Gastrocnemius medialis (tissue), 4 donors: ENCODE measurements at places on chromosomes 2 and 18. TPM values are rescaled to one million over a fixed set of nuclear protein-coding genes. Genes with fewer than 3 reads are reported as not detected.

DNA sequence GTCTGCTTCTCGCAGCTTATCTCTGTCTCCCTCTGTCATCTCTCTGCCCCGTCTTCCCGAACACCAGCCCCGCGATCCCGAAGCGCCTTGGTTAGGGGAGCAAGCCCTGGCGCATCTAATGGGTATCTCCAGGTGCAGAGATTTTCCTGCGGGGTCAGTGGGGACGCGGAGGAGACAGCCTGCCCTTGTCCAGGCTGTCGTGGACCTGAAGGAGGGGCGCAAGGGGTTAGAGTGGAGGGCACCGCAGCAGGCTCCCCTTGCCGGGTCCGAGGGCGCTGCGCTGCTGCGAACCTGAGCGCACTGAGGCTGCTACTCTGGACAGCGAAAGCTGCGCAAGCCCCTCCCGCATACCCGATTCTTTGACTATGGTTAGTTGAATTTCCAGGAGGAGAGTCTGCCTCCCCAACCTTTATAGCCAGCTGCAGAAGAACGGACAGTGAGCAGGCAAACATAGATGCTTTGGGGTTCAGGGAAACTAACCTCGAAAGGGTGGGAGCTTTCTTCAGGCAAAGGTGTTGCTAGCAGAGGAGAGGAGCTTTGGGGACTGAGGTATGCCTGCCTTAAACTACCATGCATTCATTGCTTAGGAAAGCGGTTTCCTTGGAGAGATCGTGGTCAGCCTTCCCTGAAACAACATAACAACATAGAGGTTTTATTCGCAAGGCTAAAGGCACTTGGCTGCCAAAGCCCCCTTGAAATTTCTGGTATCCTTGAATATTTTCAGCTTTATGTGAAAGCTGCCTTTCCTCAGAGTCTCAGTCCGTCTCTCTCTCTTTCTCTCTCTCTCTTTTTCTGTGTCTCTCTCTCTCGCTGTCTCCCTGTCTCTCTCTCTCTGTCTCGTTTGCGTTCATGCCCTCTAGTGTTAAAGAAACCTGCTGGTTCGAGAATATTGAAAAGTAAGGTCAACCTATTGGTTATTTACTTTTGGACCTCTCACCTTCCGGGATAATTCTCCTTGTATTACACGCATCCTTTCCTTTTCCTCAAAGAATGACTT, 1.6 kb downstream of the GALNT13 start:
- DNase-seq: no peak

Gene REG1A
- total RNA-seq: not detected

DNA sequence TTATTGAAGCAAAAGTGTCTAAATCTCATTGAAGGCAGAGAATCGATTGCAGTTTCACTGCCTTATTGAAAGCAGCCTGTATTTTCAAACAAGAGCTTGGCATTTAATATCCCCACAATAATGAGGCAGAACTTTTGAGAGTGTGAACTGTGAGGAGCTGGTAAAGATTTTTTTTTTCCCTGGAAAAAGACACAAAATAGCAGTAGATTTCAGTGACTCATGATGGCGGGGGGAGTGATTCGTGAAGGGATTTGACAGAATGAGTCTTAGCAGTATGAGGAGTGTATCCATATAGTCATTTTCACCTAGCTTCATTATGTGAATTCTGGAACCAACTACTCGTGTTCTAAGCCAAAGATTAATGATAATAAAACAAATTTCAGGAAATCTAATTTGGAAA, 242.9 kb downstream of the ARL6IP6 start:
- DNase-seq: no peak

Gene CD302
- 10.3 TPM for total RNA-seq

Gene SERPINB12
- total RNA-seq: not detected

DNA sequence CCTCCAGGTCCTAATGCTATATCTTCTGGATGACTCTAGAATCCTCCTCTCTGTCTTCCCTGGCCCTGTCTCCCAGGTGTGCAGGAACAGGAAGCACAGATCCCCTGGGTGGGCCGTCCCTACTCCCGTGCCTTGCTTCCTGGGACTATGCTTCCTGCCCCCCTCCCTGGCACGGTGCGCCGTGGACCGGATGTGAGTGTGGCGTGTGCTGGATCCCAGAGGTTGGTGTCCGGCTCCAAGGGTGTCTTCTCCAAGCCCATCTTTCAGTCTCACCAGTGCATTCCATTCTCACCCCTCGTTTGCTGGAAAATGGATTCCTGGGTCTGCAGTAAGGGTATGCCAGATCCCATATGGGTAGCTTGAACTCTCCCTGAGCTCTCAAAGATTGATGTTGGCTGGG, 144.4 kb upstream of the TWIST2 start:
- DNase-seq: no peak

- no peak for DNase-seq
Observed at GRCh38 chr18:54521846-54522245, 69.2 kb upstream of the DYNAP start.

- DNase-seq: no peak
Observed at GRCh38 chr18:55934821-55935220, 346.8 kb upstream of the TCF4 start.

GRCh38 chr2:161078211-161078539, 82.1 kb upstream of the TANK start:
- no peak for DNase-seq

Gene POTEJ
- not detected for total RNA-seq

GRCh38 chr2:74146929-74147726, 584 bp downstream of the BOLA3 start:
- DNase-seq: peak; percentile 28

Gene MAP4K3
- total RNA-seq: 30.3 TPM

Gene GPAT2
- total RNA-seq: 8.2 TPM

- DNase-seq: peak; percentile 86
Observed at GRCh38 chr2:111122631-111123421, 2.1 kb downstream of the BCL2L11 start.

- no peak for DNase-seq
Observed at GRCh38 chr18:36031903-36032302, 35.5 kb downstream of the RPRD1A start.

GRCh38 chr2:119225926-119226325, 2.3 kb downstream of the STEAP3 start:
- no peak for DNase-seq

GRCh38 chr2:240926516-240927389, 20.6 kb downstream of the CROCC2 start:
- peak; percentile 14 for DNase-seq

GRCh38 chr2:160498137-160498536, 4.5 kb upstream of the RBMS1 start:
- no peak for DNase-seq

Gene PLB1
- 4.3 TPM for total RNA-seq

Gene SCN9A
- total RNA-seq: 0.40 TPM

DNA sequence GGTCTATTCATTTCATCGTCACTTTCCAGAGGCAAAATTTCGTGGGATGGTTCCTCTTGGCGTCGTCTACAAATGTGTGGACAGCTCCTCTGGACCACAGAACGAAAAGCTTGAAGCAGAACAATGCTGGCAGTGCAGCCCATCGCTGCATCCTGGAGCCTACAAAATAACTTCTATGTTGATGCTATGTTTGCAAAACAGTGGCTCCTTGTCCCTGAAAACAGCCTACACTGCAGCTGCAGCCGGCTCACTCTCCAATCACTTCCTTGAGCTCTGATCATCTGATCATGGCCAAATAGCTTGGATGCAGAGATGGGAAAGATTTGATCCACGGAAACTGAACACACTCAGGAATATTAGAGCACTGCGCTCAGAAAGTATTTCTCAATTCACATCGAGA, 60.0 kb downstream of the DOCK10 start:
- DNase-seq: no peak

Gene POMC
- total RNA-seq: 32.9 TPM

- no peak for DNase-seq
Observed at GRCh38 chr2:212926940-212927339, 224.5 kb downstream of the IKZF2 start.

Gene RNF144A
- 15.0 TPM for total RNA-seq

DNA sequence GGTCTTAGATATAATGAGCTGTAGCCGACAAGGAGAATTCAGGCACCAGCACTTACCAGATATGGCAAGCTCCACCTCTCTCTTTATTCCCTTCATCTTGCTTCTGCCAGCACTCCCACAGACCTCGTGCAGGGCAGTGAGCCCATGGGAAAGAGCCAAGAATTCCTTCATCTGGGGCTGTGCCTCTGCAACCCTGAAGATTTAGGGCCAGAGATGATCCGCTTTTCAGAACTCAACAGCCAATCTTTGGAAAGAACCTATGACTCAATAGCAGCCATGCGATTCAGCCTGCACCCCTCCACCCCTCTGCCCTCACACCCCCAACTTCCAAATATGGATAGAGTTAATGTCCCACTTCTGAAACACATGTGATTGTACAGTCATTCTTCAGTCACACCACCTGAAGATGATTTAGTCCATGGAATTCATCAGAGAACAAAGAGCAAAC, 533.7 kb upstream of the TNP1 start:
- DNase-seq: peak; percentile 40

GRCh38 chr2:28678944-28679343, 72.7 kb upstream of the PPP1CB start:
- DNase-seq: no peak

DNA sequence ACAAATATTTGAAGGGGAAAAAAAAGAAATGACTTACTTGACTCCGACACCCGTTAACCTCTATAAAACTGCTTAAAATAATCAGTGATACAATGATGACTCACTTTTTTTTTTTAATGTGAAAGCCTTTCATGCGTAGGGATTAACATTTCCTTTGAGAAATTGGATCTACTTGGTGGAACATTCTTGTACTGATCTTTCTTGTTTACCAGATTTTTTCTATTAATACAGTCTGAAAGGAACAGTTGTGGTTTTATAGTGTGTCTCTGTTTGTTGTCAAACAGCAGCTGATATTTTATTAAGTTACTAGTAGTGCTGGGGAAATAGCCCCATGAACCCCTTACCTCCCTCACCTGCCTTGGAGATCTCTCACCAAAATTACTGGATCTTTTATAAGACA, 40.2 kb upstream of the NEB start:
- no peak for DNase-seq

GRCh38 chr2:120809151-120809550, 73.5 kb downstream of the GLI2 start:
- DNase-seq: no peak

Gene SERPINB4
- not detected for total RNA-seq

Gene CDK15
- total RNA-seq: not detected

Gene PMAIP1
- total RNA-seq: 0.27 TPM

DNA sequence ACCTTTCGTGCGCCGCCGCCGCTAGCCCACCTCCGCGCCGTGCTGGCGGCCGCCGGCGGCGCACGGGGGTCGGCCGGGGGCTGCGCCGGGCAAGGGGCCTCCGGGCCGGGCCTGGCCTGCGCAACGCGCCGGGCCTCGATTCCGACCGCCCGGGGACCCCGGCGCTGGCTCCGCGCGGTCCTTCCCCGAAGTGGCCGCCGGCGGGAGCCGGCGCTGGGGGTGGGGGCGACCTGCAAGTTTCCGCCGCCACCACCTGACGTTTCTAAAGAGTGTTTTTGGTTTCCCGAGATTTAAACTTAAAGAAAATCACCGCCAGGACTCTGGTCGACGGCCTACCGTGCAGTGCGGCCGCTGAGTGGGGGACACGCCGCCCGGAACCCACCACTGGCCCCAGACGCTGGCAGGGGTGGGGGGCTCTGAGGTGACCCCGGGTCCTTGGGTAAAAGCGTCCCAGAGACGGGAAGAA, 3.8 kb upstream of the GATA6 start:
- DNase-seq: no peak

DNA sequence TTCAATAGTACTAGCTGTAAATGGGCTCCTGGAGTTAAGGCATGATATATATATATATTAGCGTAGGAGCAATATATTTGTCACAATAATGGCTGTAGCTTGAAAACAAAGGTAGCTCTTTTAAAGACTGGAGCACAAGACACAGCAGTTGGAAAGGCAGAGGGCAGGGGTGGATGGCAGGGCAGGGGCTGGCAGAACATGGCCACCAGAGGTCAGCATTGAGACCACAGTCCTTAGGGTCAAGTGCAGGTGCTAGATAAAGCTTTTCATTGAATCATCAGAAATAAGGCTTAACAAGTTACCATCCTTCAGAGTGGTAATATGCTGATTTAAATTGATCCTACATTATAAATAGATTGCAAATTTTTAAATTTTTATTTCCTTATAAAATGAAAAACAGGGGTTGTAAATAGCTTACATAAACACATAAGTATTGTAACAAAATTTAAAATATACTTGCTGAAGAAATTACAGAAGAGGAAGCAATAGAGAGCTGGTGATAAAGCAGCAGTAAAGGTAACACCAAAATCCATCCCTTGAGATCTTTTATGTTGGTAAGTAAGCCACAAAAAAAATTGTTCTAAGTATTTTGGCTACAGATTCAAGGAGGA, 161.2 kb upstream of the PIEZO2 start:
- DNase-seq: peak; percentile 21

Gene IL1R2
- 5.0 TPM for total RNA-seq

DNA sequence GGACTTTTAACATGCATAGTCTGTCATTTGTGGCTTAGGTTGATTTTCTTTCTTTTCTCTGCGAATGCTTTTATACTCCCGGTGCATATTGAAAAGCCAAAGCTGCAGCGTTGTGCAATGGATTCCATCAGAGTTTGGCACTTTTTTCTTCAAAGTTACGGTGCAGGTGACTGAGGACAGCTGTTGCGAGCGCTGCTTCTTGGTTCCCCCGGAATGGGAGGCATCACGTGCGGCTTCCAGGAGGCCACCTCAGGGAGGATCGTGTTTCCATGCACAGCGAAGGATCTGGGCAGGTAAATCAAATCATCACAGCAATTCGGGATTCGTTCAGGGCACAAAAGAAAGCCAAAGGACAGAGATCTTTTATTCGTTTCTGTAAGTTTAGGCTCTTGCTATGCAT, 109.6 kb upstream of the ALKAL2 start:
- DNase-seq: no peak

- no peak for DNase-seq
Observed at GRCh38 chr2:77813599-77813998, 291.4 kb upstream of the LRRTM4 start.

Gene TET3
- 2.8 TPM for total RNA-seq

- no peak for DNase-seq
Observed at GRCh38 chr2:28080911-28081310, 190.4 kb downstream of the BABAM2 start.

Gene GALNT13
- total RNA-seq: 0.10 TPM

- peak; percentile 13 for DNase-seq
Observed at GRCh38 chr2:33246432-33246831, 230.0 kb upstream of the RASGRP3 start.

DNA sequence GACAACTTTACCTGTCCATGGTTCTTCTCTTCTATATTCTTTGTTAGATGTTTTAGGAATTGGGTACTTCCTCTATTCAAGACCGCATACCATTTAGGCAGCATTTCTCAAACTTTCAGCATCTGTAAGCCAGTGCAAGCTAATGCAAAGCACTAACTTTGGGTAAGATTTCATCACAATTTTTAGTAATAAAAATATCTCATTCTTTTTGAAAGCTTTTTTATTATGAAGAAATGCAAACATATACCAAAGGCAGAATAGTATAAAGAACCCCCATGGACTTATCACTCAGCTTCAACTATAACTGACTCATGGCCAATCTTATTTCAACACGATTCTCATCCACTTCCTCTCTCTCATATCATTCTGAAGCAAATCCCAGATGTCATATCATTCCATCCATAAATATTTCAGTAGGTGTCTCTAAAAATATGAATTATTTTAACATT, 32.9 kb downstream of the INO80C start:
- DNase-seq: no peak

Gene LRRC30
- 2.1 TPM for total RNA-seq

GRCh38 chr18:75226956-75227316, 16.3 kb downstream of the TSHZ1 start:
- DNase-seq: no peak

Gene CERS6
- total RNA-seq: 13.2 TPM

- DNase-seq: no peak
Observed at GRCh38 chr2:100625717-100626116, 62.9 kb downstream of the PDCL3 start.

GRCh38 chr2:2641541-2642410, 310.7 kb upstream of the MYT1L start:
- no peak for DNase-seq

GRCh38 chr2:144170179-144170578, 349.7 kb downstream of the ZEB2 start:
- no peak for DNase-seq
